Sigmoid colon (tissue), 7 donors: ENCODE measurements at places on chromosomes 1 and 21. TPM values are rescaled to one million over a fixed set of nuclear protein-coding genes. Genes with fewer than 3 reads are reported as not detected.

Gene SLAMF9
- polyA plus RNA-seq: 0.15 TPM

Gene TOR3A
- 8.3 TPM for polyA plus RNA-seq

Gene CTSK
- polyA plus RNA-seq: 66.3 TPM

Gene SPATA21
- polyA plus RNA-seq: 0.17 TPM

Gene VWA5B1
- not detected for polyA plus RNA-seq

Gene FCRL4
- polyA plus RNA-seq: not detected

Gene MRPL37
- 80.2 TPM for polyA plus RNA-seq

Gene LCE2C
- polyA plus RNA-seq: not detected

Gene DNAJC28
- polyA plus RNA-seq: 1.6 TPM

Gene TMCO4
- polyA plus RNA-seq: 25.1 TPM

Gene NAV1
- polyA plus RNA-seq: 1.8 TPM

Gene TMEM51
- 15.3 TPM for polyA plus RNA-seq

Gene NHLH2
- not detected for polyA plus RNA-seq

Gene FCER1A
- not detected for polyA plus RNA-seq

Gene FMO3
- 0.92 TPM for polyA plus RNA-seq

Gene KRTAP10-6
- polyA plus RNA-seq: not detected

Gene STYXL2
- 0.01 TPM for polyA plus RNA-seq

Gene LORICRIN
- not detected for polyA plus RNA-seq

Gene TFF2
- polyA plus RNA-seq: 23.4 TPM

Gene DMRTA2
- polyA plus RNA-seq: not detected

Gene LCE3D
- polyA plus RNA-seq: not detected
